Activated CD8-positive, alpha-beta memory T cell treated with anti-CD3 and anti-CD28 coated beads for 48 hours (primary cell): ENCODE measurements at places on chromosomes 5 and 9.
A peak's percentile ranks its signal among the peaks of the same experiment; 100 is the strongest.

DNA sequence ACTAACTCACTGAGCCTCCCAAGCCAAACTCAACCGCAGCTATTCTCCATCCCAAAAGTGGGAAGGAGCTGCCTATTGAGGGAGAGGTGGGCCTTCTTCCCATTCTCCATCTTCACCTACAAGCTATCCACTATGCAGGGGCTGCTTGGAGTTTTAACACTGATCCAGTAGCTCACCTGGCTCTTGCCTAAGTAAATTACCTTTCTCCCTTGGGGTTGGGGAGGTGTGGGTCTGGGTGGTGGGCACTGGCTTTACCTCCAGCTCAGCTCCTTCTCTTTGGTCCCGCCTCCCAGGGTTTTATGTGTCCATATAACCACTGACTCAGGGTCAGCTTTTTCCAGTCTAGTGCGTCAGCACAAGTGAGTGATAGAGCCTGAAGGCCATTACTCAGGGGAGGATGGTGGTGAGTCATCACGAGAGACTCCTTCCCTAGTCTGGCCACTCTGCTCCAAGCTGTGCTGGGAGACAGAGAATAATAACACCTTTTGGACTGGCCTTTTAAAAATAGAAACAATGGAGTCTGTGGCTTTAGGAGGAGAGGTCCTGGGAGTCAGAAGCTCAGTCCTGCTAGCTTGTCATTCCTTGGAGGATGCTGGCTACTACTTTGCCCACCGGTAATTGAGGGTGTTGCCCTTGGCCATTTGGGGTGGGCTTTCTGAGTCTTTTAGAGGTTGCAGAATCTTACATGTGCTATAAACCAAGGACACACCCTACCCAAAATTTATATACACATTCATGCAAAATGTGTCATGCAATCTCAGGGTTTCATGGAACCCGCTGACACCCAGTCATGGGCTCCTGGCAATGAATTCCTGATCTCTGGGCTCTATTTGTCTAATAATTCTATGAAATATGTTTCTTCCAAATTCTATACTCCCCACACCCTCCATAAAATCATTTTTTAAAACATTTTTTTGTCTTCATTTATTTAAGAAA is 35.6 kb upstream of the ATP6V1G1 start:
- no peak for DNase-seq

GRCh38 chr5:148966348-148966747 is 96.5 kb downstream of the SH3TC2 start:
- no peak for DNase-seq

DNA sequence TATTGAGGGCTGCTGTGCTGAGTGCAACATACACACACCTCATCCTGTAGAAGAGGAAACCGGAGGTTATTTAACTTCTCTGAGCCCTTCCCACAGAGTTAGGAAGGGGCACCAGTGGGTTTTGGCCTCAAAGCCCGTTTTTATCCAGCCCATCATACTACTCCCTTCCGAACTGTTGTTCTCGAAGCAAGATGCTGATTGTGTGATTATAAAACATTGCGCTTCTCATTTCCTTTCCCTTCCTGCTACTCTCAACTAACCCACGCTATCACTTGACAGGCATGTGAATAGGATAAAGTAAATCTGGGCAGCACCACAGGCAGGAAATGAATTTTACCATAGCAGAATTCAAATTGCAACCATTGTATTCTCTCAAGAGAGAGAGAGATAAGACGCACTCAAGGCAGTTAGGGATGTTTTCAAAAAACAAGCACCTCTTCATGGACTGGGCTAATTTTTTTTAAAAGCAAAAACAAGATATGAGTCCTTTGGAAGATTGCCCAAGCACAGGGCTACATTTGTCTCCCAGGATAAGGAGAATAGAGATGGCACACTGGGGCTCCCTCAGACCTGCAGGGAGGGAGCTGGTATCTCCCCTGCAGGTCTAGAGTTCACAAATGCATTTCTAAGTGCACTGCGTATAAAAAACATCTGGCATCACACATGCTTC is 52.6 kb downstream of the GNA14 start:
- DNase-seq = no peak

DNA sequence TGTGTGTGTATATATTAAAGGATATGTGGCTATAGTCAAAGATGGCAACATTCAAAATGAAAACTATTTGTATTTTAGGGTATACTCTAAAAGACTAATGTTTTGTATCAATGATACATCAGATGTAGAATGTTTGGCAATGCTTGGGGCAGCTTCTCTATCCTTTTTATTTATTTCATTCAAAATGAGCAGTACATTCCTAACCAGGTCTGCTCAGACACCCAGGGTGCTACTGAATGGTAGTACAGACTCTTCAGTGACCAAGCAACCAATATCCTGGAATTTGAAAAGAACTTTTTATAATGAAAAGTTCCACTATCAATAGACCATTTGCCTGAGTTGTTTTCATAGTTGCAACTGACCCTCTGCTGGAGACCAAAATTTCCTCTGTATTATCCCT is 23.9 kb downstream of the MEGF9 start:
- DNase-seq = no peak

DNA sequence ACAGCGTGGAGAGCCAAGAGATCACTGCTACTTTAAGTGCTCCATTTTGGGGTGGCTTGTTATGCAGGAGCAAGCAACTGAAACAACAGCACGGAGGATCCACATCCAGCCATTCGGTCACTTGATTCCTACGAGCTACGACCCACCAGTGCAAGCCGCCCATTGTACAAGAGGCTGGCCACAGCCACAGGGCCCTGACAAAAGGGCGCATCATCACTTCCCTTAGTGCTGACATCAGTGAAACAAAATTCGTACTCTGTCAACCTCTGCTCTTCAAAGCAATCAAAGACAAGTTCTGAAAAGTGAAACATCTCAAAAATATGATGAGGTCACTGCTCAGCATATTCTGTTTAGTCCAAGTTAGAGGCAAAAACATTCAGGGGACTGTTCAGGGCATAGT is 168.4 kb downstream of the GADD45G start:
- no peak for DNase-seq

- DNase-seq = no peak
Measured at GRCh38 chr5:103208460-103208859, 50.1 kb upstream of the MACIR start.

DNA sequence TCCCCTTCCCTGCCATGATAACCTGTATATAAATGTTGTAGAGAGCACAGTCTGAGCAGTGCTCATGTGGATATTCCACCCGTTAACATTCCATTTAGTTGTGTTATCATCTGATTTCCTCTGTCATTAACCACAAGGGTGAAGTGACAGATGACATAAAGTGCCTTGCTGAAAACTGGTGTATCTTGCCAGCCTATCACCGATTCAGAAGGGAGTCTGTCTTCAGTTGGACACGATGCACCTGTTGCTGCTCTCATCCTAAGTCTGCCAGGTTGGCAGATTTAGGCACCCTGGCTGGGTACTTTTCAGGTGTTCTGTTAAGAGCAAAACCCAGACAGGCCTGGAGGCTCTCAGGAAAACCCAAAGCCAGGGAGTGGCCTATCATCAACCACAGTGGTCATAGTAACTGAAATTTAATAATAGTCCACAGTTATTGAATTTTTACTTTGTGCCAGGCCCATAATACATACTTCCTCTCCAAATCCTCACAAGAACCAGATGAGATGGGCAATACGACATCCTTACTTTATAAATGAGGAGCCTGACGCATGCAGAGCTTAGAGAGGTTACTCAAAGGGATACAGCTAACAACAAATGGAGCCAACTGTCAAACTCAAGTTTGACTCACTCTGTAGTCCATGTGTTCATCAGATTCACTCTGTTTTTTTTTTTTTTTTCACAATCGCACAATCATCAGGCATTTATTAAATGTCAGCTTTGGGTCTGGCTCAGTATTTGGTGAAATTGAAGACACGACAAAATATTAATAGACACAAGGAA is 100.7 kb upstream of the SPRY4 start:
- DNase-seq = no peak

DNA sequence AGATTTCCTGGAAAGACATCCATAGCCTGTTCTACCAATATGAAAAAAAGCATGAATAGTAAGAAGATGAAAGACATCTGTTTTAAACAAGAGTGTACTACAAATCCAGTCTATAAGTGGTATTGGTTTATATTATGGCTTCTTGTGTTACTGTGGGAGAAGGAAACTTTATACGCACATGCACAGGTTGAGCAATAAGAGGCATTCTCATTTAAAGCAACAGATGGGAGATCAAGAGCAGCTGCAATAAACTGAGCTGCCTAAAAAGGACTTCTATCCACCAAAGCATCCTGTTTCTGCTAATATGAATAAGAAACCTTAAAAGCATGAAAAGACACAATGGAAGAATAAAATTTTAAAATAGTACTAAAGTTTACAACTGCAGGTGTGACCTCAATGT is 8.6 kb upstream of the PCDHB1 start:
- no peak for DNase-seq

DNA sequence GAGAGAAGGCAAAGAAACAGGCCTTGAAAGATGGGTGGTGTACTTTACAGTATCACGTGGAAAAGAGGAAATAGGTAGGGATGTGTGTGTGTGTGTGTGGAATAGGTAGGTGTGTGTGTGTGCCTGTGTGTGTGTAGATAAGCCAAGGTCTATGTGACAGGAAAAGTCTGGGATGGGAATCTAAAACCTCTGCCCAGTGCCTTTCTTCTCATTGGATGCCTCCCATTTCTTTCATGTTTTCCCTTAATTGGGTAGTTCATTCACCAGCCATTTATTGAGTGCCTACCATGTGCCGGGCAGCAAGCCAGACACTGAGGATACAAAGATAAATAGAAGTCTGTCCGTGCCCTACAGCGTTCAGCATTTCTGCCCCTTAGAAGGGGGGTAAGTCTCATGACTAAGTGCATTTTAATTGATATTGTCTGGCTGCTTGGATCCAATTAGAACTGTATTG is 1.0 kb downstream of the URM1 start:
- no peak for DNase-seq

- DNase-seq = no peak
Measured at GRCh38 chr5:134370311-134370870, 978 bp upstream of the UBE2B start.

GRCh38 chr9:6922124-6922676 is 164.4 kb downstream of the KDM4C start:
- no peak for DNase-seq

- no peak for DNase-seq
Measured at GRCh38 chr5:141032626-141033025, 18.5 kb upstream of the PCDHB1 start.

- no peak for DNase-seq
Measured at GRCh38 chr5:123579410-123579809, 67.4 kb downstream of the CSNK1G3 start.

- DNase-seq = no peak
Measured at GRCh38 chr5:112533362-112533761, 114.3 kb upstream of the EPB41L4A start.

DNA sequence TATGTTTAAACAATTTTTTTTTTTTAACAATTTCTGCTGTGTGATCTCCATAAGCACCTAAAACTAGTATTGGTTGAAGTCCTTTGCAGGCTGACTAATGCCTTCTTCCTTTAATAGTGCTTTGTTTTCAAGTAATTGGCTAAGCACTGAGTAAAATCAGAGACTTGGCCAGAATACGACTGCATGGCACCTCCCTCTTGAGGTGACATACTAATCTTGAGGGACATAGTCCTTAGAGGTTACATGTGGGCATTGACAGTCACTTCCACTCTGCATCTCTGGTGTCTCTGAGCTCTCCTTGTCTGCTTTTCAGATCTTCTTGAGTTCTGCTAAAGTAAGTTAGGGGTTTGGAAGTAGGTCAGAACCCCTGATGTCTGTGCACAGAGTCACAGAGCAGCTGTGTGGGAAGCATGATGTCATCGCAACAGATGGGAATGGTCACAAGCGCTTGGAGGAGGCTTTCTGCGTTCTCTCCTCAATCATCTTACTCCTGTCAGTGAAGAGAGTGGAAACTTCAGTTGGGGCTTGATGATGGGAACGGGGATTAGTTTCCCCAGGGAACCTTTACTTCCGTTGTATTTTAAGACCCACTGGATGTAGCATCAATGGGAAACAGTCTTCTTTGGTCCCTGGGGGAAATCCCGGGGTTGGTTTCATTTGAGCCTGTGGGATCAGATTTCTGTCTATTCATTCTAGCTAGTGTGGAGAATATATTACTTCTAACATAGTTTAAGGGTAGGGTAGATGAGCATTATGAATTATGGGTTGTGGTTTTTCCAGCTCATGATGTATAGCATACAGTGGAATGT is 136.9 kb downstream of the ARHGAP26 start:
- no peak for DNase-seq

DNA sequence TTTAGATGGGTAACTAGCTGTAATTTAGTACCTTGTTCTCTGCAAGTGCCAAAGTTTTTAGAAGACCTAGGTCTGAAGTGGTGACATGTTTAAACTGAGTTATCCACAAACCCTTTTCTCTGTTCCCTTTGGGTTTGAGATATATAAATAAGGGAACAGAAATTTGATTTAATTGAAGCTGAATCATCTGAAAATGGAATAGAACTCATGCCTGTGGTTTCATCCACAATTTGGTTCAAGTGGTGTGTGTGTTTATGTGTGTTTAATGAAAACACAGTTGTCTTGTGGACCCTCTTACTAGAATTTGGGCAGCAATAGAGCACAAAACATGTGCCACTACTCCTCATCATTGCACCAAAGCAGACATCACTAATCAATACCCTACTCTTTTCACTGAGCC is 216.9 kb downstream of the GLIS3 start:
- DNase-seq = no peak

GRCh38 chr9:130196643-130197042 is 24.4 kb downstream of the NCS1 start:
- DNase-seq = no peak

DNA sequence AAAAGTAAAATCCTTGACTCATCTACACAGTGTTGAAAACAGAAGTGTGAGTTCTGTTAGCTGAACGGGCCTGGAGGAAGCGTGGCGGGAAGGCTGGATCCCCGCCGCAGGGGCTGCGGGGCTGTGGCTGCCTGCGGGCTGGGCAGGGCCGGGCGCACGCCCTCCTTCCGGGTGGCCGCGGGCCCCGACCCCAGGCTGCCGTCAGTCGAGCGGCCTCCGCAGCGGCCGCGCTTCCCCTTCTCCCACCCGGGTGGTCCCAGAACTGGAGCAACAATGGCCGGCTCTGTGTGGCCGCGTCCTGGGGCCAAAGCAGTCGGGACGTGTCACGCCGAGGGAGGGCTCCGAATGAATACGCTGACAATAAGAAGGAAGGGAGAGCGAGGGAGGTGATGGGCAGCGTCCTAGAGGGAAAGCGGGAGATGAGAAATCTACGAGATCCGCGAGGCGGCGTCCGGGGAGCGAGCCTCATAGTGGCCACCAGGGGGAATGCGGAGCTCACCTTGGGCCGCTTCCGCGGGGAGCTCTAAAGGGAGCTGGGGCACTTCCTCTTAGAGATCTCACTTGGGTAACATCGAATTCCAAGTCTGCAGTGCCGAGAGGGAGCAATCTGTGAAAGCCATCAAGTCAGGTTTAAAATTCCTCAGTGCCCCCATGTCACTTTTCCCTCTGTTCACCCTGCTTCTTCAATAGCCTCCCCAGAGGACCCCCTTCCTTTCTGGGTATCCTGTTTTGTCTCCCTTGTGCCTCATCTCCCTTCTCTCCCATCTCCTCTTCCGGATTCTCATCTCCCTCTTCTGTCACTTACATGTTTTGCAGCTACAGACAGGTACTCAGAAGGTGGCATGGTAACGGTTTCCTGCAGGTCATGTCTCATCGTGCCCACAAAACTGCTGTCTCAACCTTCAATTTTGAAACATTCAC is 83.9 kb downstream of the SLC1A3 start:
- peak; percentile 57 for DNase-seq

GRCh38 chr5:90709323-90710155 is 150.9 kb downstream of the ADGRV1 start:
- no peak for DNase-seq
